AG08395 (cell line): ENCODE measurements at places on chromosomes 3 and 15.

GRCh38 chr3:19526071-19526470 lies 377.8 kb downstream of the KCNH8 start:
- no peak for DNase-seq

GRCh38 chr3:95750097-95750496 lies 1064.3 kb upstream of the EPHA6 start:
- no peak for DNase-seq

GRCh38 chr15:56325186-56325585 lies 40.0 kb upstream of the TEX9 start:
- peak; percentile 38 for DNase-seq

- DNase-seq: no peak
These were observed 88.6 kb upstream of the ADAMTS17 start for GRCh38 chr15:100430411-100430810.

GRCh38 chr3:4845882-4846281 lies 133.4 kb upstream of the BHLHE40 start:
- DNase-seq: no peak

DNA sequence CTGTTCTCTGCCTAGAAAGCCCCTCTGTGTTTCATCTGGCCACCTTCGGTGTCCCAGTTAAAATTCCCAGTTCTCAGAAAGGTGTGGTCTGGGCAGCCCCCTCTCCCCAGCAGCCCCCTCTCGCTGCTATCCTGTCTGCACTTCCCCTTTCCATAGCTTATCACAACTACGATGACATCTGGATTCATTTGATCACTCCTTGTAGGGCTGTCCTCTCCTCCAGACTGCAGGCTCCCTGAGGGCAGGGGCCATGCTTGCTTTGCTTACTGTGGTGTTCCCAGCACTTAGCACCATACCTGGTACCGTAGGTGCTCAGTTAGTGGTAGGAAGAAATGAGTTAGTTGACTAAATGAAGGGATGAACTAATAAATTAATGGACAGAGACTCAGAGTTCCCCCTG lies 26.3 kb upstream of the GOLGA6C start:
- DNase-seq: no peak

DNA sequence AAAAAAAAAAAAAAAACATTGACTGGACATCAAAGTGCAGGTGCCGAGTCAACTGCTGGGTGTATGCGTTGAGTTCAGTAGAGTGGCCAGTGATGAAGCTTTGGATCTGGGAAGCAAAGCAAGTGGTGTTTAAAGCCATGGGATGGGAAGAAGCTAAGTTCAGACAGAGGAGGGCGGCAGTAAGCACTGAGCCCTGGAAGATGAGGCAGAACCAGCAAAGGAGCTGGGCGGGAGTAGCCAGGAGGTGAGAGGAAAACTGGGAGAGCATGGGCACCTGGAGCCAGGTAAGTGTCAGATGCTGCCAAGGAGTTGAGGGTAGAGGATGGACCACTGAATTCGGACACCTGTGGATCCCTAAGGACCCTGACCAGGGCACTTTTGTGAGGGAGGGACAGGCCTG lies 11.4 kb upstream of the GNAI2 start:
- DNase-seq: no peak

- DNase-seq: no peak
These were observed 14.9 kb downstream of the NR1I2 start for GRCh38 chr3:119796785-119797184.

DNA sequence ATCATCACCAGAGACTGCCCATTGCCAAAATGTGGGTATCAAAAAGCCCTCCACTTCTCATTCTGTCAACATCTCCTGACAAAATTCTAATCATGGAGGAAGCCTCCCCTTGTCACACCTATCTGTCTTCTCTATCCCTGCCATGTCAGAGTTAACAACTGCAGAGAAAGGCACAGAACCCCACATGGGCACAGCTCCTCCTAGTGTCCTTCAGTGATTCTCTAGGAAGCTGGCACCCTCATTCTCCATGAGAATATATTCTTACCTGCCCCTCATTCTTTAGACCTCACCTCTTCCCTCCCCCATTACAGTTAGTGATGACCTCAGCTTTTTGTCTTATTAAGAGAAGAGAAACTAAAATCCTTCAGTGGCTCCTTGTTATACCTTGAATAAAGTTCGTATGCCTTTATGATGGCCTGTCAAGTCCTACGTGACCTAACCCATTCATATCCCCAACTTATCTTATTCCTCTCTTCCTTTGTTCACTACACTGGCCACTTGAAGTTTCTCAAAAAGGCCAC lies 44.6 kb downstream of the NME9 start:
- no peak for DNase-seq

- peak; percentile 54 for DNase-seq
These were observed 299.5 kb downstream of the GAP43 start for GRCh38 chr3:115922681-115923347.

- no peak for DNase-seq
These were observed 7.6 kb downstream of the CMTM6 start for GRCh38 chr3:32495085-32495484.

DNA sequence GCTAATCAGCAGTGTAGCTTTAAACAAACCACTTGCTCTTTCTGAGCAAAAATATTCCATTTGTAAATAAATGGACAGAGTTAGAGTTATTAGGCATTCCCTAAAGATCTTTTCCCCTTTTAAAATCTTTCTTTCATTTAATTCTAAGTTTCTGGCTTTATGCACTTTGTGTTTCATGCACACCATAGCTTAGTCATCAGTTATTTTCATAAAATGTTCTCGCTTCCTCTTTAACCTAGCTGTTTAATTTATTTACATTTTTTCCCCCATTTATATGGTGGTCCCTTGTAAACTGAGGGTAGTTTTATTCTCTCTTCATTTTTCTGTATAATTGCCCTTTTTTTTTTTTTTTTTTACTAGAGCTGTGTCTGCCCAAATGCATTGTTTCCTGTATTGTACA lies 315.0 kb upstream of the LRRFIP2 start:
- no peak for DNase-seq

DNA sequence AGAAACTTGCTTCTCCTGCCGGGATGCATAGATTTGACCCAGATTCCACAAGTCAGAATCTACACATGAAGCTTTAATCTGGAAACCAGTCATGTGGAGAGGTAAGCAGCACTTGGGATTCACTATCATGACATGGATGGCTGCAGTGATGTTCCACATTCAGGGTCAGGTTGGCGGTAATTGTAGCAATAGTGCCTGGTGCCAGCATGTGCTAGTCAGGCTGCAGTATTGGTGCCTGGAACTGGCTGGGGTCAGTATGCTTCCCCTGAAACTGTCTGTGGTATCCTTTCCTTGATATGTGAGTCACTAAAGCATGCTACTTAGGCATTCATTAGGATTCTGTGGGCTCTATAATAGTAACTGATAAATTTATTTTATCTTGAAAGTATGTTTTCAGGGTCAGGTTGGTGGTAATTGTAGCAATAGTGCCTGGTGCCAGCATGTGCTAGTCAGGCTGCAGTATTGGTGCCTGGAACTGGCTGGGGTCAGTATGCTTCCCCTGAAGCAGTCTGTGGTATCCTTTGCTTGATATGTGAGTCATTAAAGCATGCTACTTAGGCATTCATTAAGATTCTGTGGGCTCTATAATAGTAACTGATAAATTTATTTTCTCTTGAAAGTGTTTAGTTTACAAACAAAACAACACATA lies 1439.2 kb downstream of the ZPLD1 start:
- DNase-seq: no peak

DNA sequence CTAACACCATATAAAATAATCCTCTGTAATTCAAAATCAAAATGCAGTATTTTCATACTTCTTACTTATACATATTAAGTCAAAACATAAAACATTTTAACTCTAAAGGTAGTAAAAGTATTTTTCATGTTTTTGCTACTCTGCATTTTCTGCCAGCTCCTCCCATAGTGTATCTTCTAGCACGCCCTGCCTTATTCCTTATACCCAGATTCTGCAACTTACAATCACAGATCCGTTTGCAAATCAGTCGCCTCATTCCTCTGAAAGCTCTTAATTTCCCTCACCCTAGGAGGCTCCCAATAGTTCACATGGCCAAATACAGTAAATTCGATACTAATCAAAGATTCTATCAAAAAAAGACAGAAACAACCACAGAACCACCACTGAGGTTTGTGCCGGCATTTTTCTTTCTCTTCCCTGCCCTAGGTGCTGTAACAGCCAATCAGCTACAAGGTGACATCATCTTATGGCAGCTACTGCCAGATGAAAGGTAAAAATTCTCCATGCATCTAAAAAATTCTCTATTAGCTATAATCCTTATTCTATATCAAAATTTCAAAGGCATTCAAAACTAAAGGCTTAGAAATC lies 72.9 kb downstream of the CLASP2 start:
- peak; percentile 39 for DNase-seq

GRCh38 chr15:61000276-61000675 lies 228.8 kb downstream of the RORA start:
- no peak for DNase-seq
